Lung (tissue), 17 donors: ENCODE measurements at places on chromosomes 11 and 22. TPM values are rescaled to one million over a fixed set of nuclear protein-coding genes. Genes with fewer than 3 reads are reported as not detected.

- DNase-seq: no peak
Observed at GRCh38 chr11:3198815-3199214, 19.8 kb downstream of the MRGPRG start.

GRCh38 chr22:39291523-39291922 is 27.9 kb downstream of the RPL3 start:
- no peak for DNase-seq

- peak; percentile 41 for DNase-seq
Observed at GRCh38 chr11:30585125-30585891, 845 bp downstream of the MPPED2 start.

DNA sequence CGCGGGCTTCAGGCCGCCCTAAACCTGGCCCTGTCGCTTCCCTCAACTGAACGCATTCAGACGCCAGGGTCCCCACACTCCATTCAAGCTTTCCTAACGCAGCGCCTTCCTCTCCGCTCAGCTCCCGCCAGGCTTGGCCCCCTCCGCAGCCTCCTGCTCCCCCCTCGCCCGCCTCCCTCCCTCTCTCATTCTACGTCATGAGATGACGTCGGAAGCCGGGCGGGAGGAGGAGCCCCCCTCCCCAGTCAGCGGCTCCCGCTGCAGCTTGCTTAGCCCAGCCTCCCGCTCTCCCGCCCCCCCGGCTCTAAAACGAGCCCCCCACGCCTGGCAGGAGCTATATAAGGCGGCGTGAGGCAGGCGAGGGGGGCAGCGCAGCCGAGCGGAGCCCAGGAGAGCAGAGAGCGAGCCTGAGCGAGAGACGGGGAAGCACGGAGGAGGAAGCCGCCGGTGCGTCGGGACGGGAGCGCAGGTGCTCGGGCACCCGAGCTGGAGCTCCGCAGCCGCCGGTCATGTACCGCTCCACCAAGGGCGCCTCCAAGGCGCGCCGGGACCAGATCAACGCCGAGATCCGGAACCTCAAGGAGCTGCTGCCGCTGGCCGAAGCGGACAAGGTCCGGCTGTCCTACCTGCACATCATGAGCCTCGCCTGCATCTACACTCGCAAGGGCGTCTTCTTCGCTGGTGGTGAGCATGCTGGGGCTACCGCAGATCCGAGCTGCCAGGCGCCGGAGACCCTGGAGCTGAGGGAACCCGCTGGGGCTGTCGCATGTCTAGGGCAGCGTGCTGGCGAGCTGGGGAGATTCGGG is at the start of gene NPAS4:
Gene NPAS4, plus strand, starts transcription at position 365 of the 806 bp plus-strand sequence. Its CDS starts 145 bp downstream, at position 510.
- DNase-seq: no peak

- no peak for DNase-seq
Observed at GRCh38 chr22:38628444-38628843, 27.7 kb downstream of the FAM227A start.

GRCh38 chr11:2928605-2929530 is at the start of gene PHLDA2:
Gene PHLDA2 (minus strand): TSS chr11:2929420. CDS start chr11:2929364, 56 bp downstream.
- DNase-seq: no peak

GRCh38 chr11:104817973-104818372 is 80.3 kb downstream of the CASP12 start:
- DNase-seq: peak; percentile 20

GRCh38 chr11:104524254-104524653 is 360.3 kb upstream of the PDGFD start:
- no peak for DNase-seq

GRCh38 chr22:23580576-23581259 is 628 bp upstream of the IGLL1 start:
- no peak for DNase-seq

GRCh38 chr11:76699451-76700091 is 29.0 kb upstream of the LRRC32 start:
- DNase-seq: no peak

- DNase-seq: no peak
Observed at GRCh38 chr11:113623114-113623513, 83.0 kb downstream of the TMPRSS5 start.

DNA sequence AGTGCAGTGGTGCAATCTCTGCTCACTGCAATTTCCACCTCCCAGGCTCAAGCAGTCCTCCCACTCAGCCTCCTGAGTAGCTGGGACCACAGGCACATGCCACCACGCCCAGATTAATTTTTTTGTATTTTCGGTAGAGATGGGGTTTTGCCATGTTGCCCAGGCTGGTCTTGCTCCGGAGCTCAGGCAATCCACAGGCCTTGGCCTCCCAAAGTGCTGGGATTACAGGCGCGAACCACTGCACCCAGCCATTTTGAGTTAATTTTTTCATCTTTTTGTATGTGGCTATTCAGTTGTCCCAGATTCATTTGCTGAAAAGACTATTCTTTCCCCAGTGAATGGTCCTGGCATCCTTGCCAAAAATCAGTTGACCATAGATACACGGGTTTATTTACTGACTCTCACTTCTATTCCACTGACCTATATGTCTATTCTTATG is 63.6 kb downstream of the MAPK1 start:
- no peak for DNase-seq

DNA sequence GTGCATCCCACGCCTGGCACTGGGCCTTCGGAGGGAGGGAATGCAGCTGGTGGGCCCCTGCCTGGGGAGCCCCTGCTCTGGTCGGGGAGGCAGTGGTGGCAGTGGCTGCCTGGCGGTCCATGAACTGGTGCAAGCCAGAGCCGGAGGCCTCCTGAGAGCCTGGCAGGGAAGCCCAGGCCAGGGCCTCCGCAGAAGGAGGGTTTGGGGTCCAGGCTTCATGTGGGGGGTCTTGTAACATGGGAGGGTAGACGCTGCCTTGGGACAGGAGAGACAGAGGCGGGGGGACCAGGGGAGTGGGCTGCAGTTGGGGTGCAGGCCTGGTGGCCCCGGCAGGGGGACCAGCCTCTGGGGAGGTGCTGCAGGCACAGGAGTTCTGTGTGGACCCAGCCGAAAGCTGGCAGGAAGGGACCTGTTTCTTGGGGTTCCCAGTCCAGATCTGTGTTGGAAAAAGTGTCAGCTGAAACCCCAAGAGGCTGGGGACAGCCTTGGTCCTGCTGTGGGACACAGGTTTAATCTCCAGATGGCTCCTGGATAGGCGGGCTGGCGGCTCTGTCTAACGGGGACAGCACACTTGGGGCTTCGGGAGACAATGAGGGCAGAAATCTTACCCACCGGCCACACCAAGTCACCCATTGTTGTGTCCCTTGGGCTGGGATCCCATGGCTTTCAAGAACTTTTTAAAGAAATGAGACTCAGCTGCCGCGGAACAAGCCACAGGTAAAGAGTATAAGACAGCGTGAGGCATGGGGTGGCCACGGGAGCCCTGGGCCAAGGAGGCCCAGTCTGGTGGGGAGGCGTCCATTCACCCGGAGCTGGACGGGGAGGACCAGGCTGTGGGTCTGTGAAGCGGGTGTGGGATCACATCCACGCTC is 73.5 kb downstream of the KCNQ1 start:
- DNase-seq: peak; percentile 11

DNA sequence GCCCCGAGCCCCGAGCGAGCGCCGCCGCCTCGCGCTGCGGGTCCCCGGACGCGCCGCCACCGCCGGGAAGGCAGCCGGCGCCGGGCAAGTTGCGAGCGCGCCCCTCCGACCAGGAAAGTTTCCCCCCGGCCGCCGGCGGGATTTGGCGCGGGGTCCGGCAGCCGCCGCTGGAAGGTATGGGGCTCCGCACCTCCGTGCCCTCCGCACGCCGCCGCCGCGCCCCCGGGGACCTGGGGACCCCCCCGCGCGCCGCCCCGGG is 281 bp downstream of the TSPAN18 start:
- no peak for DNase-seq

GRCh38 chr11:37512156-37512780 is 914.2 kb upstream of the RAG2 start:
- no peak for DNase-seq

GRCh38 chr11:9146477-9146876 is 55.1 kb upstream of the SCUBE2 start:
- no peak for DNase-seq

- DNase-seq: no peak
Observed at GRCh38 chr11:102413497-102413896, 39.1 kb downstream of the TMEM123 start.

DNA sequence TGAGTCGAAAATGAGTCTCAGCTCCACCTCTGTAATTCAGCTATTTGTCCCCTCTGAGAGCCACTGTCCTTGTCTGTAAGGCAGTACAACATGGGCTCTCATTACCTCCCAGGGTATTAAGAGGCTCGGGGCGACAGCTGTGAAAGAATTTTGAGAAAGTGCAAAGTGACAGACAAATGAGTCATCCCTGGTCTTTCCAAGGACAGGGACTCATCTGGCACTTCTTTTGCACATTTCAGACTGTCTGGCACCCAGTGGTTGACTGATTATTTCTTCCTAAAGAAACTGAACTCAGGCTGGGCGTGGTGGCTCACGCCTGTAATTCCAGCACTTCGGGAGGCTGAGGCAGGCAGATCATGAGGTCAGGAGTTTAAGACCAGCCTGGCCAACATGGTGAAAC is 62.1 kb upstream of the ARFGAP3 start:
- DNase-seq: no peak

- DNase-seq: peak; percentile 83
Observed at GRCh38 chr11:78941226-78941851, 366.7 kb upstream of the NARS2 start.

DNA sequence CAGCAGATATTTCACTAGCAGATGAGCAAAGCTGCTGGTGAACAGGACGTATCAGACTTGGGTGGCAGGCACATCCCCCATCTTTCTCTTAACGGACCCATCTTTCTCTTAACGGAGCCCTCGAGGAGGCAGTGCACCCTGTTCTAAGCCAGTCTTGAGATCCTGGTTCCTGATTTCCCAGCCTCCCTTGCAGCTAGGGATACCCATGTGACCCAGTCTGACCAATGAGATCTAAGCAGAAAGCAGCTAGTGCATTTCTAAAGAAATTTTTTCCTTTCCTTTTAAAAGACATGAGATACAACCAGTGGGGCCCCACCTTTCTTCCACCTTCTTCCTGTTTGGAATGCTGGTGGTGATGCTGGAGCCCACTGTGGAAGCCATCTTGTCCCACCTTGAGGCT is 13.6 kb upstream of the ELFN2 start:
- no peak for DNase-seq

DNA sequence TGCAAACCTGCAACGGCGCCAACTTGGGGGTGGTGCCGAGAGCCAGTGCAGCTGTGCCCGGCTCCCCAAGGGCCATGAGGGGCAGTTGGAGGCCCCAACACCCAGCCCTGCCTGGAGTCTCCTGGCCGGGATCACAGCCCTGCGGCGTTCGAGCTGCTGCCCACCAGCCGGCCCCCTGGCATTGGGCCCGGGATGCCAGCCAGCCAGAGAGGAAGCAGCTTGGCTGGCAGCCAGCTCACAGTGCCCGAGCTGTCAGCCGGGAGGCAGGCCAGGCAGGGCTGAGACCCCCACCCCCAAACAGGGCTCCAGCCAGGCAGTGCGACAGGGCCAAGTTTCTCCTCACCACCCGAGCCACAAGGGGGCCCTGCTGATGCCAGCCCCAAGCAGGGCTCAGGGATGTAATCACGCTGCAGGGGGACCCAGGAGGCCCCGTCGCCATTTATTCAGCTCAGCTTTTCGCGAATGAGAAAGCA is 26.0 kb upstream of the TCF20 start:
- no peak for DNase-seq

DNA sequence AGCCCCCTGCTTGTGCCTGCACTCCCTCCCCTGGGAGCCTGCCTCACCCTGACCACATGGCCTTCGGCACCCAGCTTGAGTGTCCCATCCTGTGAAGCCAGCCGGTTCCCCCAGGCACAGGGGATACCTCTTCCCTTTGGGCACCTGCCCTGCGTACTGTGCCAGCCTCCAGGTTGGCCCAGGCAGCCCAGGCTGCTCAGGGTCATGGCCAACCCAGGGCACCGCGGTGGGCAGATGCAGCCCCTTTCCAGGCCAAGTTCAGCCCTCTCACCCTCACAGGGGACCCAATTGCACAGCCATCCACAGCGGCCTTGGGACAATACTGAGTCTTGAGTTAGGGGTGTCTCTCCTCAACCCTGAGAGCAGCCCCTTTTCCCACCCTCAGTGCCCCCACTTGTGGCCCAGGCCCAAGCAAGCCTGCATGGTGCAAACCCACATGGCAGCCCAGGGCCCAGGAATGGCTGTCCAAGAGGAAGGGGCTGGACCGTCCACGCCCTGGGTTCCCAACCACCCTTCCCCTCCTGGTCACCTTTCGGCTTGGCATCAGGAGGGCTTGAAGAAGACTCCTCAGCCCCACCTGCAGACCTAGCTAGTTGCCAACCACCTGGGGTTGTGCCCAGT is 87.7 kb downstream of the CDKN1C start:
- DNase-seq: peak; percentile 6

DNA sequence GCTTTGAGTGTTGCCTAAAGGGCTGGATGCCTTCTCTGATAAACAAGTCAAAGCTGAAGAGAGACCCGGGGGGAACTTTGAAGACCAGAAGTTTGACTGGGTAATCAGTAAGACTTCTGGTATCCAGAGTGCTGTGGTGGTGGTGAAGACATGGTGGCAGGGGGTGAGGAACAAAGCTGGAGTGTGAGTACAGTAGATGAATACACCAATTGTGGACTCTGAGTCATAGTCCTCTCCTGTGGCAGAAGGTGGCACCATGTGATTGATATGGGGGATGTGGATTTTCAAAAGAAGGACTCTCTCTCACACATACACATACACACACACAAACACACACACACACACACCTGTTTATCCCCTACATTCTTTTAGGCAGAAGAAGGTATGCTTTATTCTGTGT is 12.3 kb downstream of the MS4A6A start:
- DNase-seq: no peak

GRCh38 chr22:37516456-37516855 is 2.8 kb downstream of the CARD10 start:
- DNase-seq: no peak

- DNase-seq: no peak
Observed at GRCh38 chr11:108569896-108570295, 23.7 kb downstream of the EXPH5 start.

DNA sequence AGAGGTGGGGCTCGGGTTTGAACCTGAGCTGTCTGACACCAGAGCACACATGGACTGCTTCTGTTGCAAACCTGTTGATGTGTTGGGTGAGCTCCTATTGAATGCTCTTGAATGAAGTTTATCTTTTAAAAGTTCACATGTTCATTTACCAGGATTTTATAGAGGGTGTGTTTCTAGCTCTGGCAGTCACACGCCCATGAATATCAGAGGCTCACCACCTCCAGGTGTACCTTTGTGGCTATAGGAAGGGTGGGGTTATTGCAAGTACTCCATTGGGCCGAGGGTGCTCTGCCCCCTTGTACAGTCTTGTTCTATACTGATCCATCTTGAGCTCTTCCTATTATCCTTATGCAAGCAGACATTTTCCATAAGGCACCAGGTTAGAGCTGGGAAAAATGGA is 9.2 kb downstream of the ENDOD1 start:
- DNase-seq: no peak

GRCh38 chr11:130220311-130221035 is 60.9 kb downstream of the ST14 start:
- DNase-seq: no peak

GRCh38 chr22:27124351-27124966 is 467.1 kb downstream of the MIAT start:
- no peak for DNase-seq

GRCh38 chr22:30021881-30022619 is 58.2 kb upstream of the HORMAD2 start:
- DNase-seq: no peak

GRCh38 chr22:41201141-41201540 is 4.0 kb upstream of the L3MBTL2 start:
- DNase-seq: no peak

GAS2 gene
- polyA plus RNA-seq: 0.58 TPM

ANO1 gene
- polyA plus RNA-seq: 3.2 TPM

TEX12 gene
- polyA plus RNA-seq: 0.31 TPM

OR2D2 gene
- polyA plus RNA-seq: not detected

C11orf65 gene
- polyA plus RNA-seq: 0.49 TPM

RASSF10 gene
- polyA plus RNA-seq: 2.2 TPM

LRRC75B gene
- polyA plus RNA-seq: 13.3 TPM

CKAP5 gene
- polyA plus RNA-seq: 14.4 TPM

SLC22A8 gene
- polyA plus RNA-seq: not detected

GGTLC2 gene
- polyA plus RNA-seq: 7.0 TPM
